SHP77 (cell line): ENCODE measurements at places on chromosomes 3 and 15.

DNA sequence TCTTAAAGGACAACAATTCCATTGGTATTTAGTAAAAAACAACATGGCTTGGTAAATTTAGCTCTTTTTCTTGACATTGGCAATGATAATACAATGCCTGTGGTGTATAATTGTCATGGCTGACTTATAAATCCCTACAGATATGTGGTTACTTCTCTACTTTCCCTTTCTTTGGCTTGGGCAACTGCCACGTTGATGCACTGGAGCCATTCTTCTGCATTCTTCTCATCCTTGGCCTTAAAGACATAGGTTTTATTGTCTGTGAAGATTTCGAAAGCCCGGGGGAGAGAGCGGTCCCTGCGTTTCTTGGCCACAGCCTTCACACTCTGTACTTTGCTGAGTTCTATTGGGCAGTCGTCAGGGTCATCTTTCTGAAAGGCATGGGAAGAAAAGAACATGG, 101.1 kb upstream of the CCNL1 start:
- no peak for DNase-seq

DNA sequence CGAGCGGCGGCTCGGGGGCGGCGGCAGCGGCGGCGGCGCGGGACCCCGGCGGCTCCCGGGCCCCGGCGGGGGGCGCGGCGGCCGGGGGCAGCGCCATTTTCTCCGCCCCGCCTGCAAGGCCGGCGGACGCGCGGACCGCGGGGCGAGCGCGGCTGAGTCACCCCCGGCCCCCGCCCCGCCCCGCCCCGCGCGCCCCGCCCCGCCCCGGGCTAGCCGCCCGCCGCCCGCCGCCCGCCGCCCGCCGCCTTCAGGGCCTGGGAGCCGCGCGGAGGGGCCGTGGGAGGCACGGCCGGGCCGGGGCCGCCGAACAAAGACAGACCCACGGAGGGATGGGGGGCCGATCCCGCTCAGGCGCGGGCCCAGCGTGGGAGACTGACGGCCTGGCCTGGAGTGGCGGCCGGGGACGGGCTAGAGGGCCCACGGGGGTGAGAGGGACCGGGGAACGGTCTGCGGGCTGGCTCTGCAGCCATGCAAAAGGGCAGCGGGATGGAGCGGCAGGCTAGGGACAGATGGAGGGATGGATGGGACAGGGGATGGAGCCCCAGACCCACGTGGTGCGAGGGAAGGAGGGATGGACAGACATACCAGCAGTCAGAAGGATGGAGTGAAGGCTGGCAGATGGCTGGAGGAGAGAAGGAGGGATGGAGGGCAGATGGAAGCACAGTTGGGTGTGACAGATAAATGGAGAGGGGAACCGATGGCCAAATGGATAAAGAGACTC, at the start of gene EIF4E3:
EIF4E3 (minus strand) TSS at position 132 of the 721 bp plus-strand sequence; CDS start at position 97, 35 bp downstream.
- DNase-seq, result peak; percentile 11

- DNase-seq, result peak; percentile 92
Measured at GRCh38 chr15:78004919-78005634, 72.4 kb downstream of the TBC1D2B start.

DNA sequence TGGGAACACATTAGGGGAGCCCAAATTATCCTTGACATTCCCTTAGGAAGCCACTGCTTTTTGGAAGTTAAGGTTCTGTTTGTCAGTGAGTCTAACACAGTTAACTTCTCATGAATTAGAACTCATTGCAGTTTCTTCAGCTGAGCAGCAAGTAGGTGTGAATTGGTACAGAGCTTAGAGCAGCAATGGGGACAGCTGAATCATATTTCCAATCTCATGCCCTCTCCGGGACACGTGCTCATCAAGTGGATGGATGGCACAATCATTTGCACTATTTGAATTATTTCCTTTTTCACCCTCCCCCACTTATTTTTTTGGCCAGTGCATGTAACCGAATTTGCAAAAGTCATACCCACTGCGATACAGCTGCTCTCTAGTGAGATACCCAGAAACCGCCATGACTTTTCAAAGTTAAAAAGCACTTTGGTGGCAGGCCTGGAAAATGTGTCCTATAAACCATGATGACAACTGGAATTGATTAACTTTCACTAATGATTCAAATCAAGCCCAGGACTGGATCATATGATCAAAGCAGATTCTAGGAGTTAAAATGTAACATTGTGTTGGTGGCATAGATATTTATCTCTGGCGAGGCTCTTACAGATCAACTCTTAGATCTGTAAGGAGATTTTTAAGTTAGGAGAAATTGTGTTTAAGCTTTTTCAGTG, 76.4 kb downstream of the EBLN2 start:
- DNase-seq, result no peak

DNA sequence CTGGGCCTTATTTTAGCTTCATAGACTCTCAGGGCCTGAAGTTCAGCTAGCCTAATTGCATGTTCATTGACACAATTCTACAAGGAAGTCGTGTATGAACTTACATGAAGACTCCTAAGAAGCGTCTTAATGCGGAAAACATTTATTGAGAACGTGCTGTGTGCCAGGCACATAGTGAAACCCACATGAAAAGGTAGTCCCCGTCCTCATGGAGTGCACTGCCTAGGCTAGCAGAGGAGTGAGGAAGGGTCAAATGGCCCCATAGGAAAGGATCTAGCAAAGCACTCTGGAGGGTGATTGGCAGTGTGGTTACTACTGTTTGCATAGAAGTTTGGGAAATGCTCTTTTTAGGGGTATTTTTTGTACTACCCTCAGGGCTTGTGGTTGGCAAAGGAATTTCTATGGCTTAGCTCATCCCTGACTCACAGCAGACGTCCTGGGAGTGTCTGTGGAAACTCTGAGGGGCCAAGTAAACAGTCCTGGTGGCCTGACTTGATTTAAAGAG, 854 bp upstream of the NPTN start:
- no peak for DNase-seq
